ENCODE measurements at places on chromosomes 6 and 20.

DNA sequence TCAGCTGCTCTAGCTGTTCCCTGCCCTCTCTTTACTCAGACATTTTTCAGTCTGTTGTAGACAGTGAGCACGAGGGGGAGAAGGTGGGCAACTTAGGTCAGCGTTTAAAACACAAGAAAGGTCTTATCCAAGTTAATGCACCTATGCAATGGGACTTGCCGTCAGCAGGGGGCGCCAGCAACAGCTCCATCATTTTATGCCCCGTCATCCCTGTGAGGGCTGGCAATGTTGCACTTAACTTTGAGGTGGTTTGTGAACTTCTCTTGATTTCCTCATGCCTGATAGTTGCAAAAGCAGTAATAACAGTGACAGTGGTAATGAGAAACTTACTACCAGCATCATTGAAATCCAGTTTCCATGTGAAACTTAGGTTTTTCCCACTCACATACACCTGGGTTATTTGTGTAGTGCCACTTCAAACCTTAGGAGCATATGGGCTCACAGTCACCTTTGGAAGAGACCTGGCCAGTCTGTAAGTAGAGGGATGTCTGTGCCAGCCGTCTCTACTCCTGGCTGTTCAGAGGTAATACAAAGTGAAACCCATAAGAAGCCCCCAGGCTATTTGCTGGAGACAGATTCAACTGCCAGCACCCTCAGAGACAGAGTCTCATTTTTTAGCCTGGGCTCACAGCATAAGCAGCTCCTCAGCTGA, 44.9 kb upstream of the ID1 start:
- peak; percentile 51 for DNase-seq

DNA sequence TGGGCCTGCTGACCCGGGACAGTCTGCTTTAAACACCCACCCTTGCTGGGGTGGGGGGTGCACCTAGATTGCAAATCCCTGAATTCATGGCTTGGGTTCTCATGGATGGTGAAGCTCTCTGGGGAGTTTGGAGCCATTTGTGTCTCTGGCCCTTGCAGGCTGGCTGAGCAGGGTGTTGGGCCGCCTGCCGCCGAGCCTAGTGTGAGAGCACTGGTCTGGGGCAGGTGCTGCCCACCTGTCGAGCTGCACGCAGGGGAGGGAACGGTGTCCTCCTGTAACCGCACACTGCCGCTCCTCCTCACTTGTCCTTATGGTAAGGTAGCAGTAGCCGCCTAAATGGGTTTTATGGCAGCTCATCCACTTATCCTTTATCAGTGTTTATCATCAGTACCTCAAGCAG, 143.9 kb downstream of the DTNBP1 start:
- no peak for DNase-seq

GRCh38 chr6:16438718-16439591, 200.6 kb downstream of the GMPR start:
- no peak for DNase-seq

- DNase-seq, result no peak
Observed at GRCh38 chr20:57576617-57577550, 16.0 kb downstream of the PCK1 start.

GRCh38 chr20:19121463-19121862, 91.0 kb upstream of the SLC24A3 start:
- DNase-seq, result no peak

- no peak for DNase-seq
Observed at GRCh38 chr6:102942206-102942605, 1548.7 kb downstream of the GRIK2 start.

- no peak for DNase-seq
Observed at GRCh38 chr6:164039954-164040375, 625.4 kb downstream of the QKI start.

GRCh38 chr20:49690899-49691620, 22.6 kb downstream of the B4GALT5 start:
- DNase-seq, result no peak

GRCh38 chr6:38067263-38067980, 247.9 kb downstream of the ZFAND3 start:
- no peak for DNase-seq

All from retina (tissue), 1 donor.